ENCODE measurements at places on chromosomes 13 and 19.

- DNase-seq, result no peak
Measured at GRCh38 chr13:77038907-77039480, 12.0 kb upstream of the FBXL3 start.

DNA sequence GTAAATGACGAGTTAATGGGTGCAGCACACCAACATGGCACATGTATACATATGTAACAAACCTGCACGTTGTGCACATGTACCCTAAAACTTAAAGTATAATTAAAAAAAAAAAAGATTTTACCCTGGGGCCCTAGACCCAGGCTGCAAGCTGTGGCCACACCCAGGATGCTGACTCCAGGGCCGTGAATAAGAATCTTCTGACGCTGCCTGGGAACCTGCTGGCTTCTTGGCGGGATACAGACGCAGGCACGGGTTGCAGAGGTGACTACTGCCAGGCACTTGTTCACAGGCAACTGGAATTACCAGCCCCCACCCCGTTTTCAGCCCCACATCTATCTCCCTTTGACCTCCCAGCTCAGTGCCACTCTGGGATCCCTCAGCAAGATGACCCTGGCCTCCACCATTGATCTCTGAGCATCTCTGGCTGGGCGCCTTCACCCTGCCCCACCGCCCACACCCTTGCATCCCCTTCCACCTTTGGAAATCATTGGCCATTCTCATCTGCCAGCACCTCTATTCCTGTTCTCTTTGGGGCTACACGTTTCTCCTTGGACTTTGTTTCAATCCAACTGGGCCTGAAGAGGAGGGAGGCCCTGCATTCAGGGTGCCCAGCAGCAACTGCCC is 21.1 kb upstream of the CFAP97D2 start:
- no peak for DNase-seq

DNA sequence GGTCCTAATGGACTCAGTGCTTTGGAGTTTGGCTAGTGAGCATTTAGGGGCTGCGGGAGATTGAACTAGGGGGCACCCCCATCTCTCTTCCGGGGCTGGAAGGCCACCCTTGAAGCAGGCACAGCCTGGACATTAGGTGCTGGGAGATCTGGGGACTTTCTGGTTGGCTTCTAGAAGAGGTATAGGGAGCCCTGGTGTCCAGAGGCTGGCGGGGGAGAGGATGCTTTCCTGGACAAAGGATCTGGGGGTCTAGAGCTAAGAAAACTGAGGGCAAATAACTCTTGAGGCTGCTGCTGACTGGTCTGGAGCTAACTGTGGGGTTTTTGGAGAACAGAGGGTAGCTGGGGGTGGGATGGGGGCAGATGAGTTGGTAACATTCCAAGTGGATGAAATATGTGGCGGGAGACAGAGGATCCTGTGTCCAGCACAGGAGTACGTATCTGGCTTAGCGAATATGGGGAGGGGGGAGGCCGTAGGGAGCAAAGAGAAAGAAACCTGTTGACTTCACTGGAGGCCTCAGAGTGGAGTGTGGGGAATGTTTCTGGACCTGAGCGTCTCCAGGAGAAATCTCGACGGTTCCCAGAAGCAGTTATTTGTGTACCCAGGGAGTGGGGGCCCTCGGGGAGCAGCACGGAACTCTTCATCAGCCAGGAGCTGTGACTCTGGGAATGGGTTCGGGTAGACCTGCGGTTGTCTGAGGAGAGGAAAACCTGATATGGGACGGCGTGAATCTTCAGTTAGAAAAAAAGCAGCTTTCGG is 1.4 kb downstream of the HNRNPUL1 start:
- no peak for DNase-seq

DNA sequence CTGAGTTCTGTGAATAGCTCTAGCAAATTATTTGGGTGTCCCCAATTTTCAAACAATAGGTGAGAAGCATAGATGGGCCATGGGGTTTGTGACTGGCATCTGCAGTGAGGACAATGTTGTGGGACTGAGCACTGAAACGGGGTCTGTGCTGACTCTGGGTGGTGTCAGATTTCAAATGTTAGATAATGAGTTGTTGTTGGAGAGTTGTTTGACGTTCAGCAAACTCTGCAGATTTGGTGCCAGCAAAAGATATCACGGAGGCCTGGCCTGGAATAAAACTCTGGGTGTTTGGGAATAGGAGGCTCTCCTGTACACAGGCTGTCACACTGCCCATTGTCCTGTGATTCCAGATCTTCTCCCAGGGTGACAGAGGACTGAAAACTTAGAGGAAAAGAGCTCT is 2.9 kb downstream of the ZNF90 start:
- no peak for DNase-seq

GRCh38 chr19:3556423-3556977 is 886 bp downstream of the MFSD12 start:
- no peak for DNase-seq

DNA sequence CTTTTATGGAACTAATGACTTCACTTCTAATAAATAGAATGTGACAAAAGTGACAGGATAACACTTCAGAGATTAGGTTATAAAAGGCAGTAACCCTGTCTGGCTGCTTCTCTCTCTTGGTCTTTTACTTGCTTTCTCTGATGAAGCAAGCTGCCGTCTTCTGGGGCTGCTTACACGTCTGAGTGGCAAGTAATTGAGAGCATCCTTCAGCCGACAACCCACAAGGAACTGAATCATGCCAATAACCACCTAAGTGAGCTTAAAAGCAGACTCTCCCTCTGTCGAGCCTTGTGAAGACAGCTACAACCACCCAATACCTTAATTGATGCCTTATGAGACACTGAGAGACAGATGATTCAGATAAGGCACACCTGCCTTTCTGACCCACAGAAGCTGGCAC is 1091.2 kb downstream of the SLITRK1 start:
- DNase-seq, result no peak

- DNase-seq, result no peak
Measured at GRCh38 chr19:35110974-35111373, 4.6 kb upstream of the FXYD3 start.

- no peak for DNase-seq
Measured at GRCh38 chr13:79451500-79451962, 29.4 kb upstream of the NDFIP2 start.

All from DMS79 treated with DMSO at 0.1 percent for 48 hours (cell line).